Left renal cortex interstitium (tissue), 4 donors: ENCODE measurements at places on chromosomes 7 and 10. TPM values are rescaled to one million over a fixed set of nuclear protein-coding genes. Genes with fewer than 3 reads are reported as not detected.

CABCOCO1 gene
- polyA plus RNA-seq, result 1.9 TPM

DPY19L1 gene
- 34.4 TPM for polyA plus RNA-seq

GNG11 gene
- 36.5 TPM for polyA plus RNA-seq

UFSP1 gene
- 4.1 TPM for polyA plus RNA-seq

DEPP1 gene
- polyA plus RNA-seq, result 6.8 TPM

CHST3 gene
- 17.8 TPM for polyA plus RNA-seq

ITIH2 gene
- 16.3 TPM for polyA plus RNA-seq

ECD gene
- polyA plus RNA-seq, result 40.7 TPM

GRM3 gene
- 0.35 TPM for polyA plus RNA-seq
